ENCODE measurements at places on chromosomes 1 and 21.
A peak's percentile ranks its signal among the peaks of the same experiment; 100 is the strongest.

DNA sequence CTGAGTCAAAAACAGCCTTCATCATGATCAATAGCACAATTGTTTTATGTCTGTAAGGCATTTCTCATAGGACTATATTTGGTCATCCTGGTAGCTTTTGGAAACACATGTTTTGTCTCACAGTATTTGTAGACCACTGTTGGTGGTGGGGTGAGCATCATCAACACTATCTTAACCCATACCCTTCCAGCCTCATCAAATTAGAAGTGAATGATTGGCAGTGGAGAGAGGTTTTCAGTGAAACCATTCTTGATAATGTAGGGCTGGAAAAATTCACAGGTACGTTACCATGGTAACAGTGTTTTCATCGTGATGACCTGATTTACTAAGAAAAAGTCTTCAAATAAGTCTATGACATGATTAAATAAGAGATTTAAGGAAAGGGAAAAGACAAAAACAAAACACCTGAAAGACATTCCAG is 45.3 kb upstream of the C1orf105 start:
- DNase-seq: no peak

GRCh38 chr1:89631816-89632656 is 884 bp upstream of the LRRC8C start:
- DNase-seq: no peak

DNA sequence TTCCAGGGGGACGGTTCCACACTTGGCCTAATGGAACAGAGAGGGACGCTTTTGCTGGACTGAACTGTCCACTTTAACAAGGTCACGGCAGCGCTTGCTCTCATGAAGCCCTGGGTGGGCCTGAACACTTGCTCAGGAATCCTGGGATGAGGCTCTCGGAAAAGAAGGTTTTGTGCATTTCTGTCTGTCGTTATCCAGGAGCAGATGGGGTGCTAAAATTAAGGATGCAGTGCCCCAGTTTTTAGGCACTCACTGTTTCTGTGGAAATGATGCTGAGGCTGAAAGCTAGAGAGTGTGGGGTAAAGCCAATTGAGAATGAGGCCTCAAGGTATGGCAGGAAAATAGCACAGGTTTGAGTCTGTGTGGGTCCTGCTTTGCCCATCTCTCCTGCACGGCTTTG is 111.0 kb downstream of the DAB1 start:
- no peak for DNase-seq

- no peak for DNase-seq
Measured at GRCh38 chr1:119462964-119463363, 44.0 kb upstream of the HSD3B1 start.

DNA sequence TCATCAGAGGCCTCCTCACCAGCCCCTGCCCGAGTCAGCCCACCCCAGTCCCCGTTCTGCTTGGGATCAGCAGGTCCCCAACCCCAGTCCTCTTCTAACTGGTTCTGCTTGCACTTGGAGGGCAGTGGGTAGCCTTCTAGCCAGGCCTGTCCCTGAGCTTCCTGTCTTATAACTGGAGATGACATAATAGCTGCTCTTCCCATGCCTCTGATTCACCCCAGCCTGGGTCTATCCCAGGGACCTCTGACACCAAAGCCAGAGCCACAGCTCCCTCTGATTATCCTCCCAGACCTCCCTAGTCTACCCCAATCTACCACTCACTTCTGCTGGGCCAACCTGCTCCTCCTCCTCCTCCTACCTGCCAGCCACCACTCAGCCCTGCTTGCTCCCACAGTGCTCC is 31.4 kb downstream of the IQGAP3 start:
- no peak for DNase-seq

DNA sequence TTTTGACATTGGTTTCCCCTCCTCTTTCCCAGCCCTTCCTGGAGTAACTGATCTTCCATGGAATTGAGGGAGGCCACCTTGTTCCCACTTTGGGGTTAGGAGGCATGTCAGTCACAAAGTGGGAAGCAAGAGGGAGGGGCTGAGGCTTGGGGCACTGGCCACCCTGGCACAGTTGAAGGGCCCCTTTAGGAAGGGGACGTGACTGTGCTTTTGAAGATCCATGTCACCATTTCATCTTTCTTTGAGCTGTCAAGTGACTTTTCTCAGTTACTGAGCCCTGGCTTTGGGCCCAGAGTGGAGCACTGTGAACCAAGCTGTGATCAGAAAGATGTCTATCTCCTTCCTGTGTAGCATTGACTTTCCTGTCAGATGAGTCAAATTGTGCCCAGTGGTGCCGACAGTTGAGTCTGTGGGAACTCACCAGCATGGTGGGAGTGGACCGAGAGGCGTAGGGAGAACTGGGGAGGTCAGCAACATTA is 38.5 kb upstream of the TDRD10 start:
- no peak for DNase-seq

DNA sequence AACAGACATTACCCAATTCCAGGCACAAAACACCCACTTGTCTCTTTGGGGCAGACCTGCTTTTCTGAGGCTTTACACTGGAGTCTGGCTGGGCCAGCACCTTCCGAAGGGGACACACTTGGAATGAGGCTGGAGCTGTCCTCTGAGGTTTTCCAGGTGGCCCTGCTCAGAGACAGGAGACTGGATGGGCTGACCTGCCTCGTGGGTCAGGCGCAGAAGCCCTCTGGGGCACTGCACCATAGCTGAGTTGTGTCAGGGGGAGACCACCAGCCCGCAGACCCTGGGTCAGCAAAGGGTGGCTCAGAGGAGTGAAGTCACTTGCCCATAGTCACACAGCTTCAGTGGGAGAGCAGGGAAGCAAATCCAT is 1.8 kb downstream of the SH2D5 start:
- DNase-seq: no peak

- DNase-seq: no peak
Measured at GRCh38 chr1:8706291-8706690, 111.1 kb downstream of the RERE start.

DNA sequence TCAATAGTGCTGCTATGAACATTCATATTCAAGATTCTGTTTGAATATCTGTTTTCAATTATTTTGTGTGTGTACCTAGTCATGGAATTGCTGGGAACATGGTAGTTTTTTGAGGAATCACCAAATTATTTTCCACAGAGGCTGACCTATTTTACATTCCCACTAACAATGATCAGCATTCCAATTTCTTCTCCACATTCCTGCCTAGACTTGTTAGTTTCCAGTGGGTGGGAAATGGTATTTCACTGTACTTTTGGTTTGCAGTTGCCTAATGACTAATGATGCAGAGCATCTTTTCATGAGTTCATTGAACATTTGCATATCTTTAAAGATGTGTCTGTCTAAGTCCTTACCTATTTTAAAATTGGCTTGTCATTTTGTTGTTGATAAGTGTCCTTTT is 1182.6 kb upstream of the B3GALT2 start:
- DNase-seq: no peak

- no peak for DNase-seq
Measured at GRCh38 chr1:10525208-10525607, 50.5 kb downstream of the PEX14 start.

DNA sequence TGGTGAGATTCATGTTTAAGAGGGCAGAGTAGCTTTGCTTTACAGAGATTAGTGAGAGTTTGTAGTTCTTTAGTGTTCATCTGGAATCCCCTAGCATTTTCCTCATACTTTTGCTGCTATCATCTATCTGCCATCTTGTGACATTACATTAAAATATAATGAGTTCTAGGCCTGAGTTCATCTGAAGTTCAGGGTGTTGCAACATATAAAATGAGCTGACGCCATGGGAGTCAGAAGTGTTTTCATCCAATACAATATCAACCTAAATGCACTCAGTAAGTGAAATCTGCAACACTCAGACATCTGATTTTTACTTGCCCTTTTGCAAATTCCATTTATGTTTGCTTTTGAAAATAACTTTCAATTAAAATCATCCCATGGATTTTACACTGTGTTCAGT is 153.8 kb downstream of the NTNG1 start:
- peak; percentile 3 for DNase-seq

DNA sequence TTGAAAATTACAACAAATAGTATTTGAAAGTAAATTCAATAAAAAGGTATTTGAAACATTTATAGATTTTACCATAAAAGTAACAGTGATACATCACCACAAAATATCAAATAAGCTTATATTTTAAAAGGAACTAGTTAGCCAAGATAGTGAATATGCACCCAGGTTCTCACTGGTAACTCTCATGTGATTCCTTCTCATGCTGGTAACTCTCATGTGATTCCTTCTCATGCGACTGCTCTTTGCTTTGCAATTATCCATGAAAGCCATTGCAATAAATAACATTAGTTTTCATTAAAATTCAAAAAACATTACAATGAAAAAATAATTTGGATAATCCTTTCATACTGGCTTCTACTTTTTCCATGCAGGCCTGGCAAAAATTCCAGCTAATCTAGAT is 75.4 kb downstream of the AHCTF1 start:
- no peak for DNase-seq

DNA sequence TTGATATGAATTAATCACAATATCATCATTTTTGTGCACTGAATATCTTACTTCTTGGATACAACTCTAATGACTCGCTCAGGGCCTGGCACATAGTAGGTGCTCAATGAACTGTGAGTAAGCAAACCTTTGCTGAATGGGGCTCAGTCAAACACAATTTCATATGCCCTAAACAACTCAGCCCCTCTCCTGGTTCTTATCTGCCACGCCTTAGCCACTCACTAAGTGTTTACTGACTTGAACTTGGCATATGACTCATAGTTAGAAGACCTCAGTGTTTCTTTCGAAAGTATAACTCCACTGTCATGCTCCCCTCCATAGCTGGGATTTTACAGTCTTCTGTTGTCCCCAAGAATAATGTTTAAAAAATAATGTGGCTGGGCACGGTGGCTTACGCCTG is 4.8 kb upstream of the IFNLR1 start:
- DNase-seq: peak; percentile 85

DNA sequence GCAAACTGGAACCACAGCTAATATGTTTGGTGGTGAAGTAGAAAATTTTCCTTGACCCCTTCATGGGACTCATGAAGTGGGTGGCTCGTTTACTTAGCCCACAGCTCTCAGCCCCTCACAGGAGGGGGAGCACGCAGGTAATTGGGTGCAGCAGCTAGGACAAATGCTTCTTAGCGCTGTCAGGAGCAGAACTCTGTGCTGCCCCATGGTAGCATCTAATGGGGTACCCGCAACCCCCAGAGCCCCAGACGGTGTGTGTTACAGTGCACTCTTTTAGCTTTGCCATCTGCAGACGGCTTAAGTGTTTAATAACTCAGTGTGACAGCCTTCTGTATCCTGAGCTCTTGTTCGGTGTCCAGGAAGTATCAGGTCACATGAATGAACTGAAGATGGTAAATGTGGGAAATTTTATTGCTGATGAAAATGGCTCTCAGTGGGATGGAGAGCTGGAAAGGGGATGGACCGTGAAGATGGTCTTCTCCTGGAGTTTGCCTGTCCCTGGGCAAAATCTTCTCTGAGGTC is 189.6 kb upstream of the ZRANB2 start:
- no peak for DNase-seq

DNA sequence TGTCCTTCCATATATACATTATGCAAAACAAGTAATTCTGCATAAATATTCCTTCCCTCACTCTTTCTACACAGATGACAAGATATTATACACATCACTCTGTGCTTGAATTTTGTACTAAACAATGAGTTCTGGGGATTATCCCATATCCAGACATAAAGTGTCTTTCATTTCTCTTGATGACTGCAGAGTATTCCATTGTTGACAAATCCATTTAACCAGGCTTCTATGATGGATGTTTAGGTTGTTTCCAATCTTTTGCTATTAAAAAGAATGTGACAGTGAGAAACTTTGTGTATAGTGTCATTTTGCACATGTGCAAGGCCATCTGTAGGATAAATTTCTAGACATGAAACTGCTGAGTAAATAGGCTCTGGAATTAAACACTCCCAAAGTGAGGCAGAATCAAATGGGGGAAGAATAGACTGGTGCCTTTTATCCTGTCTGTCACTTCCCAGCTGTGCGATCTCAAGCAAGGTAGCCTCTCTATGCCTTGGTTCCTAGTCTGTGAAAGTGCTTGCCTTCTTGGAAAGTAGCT is 29.9 kb upstream of the ATP2B4 start:
- DNase-seq: no peak

- no peak for DNase-seq
Measured at GRCh38 chr1:54981466-54981865, 1.0 kb downstream of the TMEM61 start.

GRCh38 chr1:201598396-201598795 is 59.5 kb downstream of the NAV1 start:
- no peak for DNase-seq

DNA sequence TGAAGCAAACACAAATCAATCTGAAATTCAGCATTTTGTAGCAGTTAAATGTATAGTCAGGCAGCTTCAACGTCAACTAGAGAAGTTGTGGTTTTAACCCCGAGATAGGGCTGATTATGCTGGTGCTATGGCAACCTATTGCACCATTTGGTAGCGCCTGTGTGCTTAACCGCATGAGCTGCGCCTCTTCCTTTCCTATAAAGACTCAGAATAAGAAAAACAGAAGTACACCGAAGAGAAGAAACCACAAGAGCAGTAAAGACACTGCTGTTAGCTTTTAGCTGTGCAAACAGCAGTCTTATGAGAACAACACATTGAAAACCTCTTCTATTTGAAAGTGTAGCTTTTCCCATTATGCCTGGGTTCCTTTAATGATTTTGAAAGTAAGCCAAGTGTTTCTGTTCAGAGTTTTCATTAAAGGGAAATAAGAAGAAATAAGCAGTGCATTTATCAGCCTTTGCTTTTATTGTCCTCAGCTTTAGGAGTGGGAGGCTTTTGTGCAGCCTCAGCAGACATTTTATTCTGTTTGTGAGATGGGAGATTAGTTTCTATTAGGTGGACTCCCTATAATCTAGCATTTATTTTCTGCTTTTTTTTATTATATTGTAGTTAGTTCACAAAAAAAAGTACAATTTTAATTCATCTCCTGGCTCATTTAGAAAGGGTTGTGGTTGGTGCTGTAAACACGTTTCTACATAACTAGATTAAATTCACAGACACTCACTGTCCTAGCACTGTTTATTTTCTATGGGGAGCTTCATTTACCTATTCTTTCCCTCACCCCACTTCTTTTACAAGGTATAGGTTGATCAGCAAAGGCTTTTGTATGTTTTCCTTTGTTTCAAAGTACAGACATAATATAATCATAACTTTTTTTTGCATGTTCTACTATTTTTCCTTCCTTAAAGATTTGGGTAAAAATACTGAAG is 43.3 kb downstream of the PTPRC start:
- peak; percentile 100 for DNase-seq

Data from MV-4-11 (cell line).